NCI-H1436 (cell line): ENCODE measurements at places on chromosomes 5 and 9.

DNA sequence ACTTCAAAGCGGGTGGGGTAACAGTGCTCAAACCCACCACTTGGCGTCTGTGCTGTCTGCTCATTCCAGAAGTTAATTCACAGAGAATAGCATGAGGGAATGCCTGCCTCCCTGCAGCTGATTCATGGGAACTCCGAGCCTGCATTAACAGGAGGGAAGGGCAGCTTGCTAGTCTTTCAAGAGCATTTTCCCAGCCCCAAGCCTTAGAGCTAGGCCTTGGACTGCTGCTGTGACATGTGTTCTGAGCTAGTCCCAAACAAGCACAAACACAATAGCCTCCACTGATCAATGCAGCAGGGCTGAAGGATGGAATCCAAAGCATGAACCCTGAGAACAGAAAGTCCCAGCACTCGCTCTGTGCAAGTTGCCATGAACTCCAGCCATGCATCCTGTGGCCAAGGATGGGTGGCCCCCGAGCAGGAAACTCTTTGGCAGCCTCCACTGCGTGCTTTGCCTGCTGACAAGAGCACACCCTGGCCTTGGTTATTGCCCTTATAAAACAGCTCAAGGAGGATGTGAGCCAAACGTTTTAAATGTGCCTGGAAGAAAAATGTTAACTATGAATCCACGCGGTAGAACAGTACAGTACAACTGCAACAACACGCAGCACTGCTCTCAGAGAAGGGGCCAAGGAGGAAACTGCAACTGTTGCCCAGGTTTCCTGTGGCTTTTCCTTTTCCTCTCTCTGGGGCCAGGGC lies 653.1 kb upstream of the KLF4 start:
- DNase-seq, result no peak

GRCh38 chr5:35863159-35863558 lies 6.5 kb downstream of the IL7R start:
- no peak for DNase-seq

- DNase-seq, result no peak
Measured at GRCh38 chr5:107817951-107818350, 147.2 kb upstream of the EFNA5 start.

- DNase-seq, result no peak
Measured at GRCh38 chr5:77663090-77663863, 24.8 kb upstream of the OTP start.

DNA sequence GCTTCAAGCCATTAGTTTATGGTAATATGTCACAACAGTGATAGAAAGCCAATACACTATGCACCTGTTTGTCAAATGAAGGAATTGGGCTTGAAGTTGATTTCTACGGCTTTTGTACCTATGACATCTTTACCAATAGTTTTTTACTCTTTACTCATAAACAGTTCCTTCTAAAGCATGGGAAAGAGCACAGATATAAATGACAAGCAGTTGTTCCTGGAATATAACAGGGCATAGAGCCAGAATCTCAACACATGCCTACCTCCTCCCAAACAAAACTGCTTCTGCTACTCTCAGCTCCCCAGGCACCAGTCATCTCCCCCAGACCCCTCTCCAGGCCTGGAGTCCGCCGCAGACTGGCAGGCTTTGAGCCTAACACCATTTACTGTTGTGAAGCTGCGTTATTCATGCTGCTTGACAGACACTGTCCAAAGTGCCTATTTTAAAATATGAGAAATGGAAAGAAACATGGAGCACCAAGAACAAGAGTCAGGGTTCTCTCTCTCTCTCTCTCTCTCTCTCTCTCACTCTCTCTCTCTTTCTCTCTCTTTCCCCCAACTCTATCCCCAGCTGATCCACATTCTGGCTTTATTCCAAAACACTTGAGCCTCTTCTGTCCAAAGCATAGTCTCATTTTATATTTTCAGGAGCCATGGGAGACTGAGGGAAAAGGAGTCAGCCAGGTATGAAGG lies 111.6 kb downstream of the ADRB2 start:
- DNase-seq, result no peak

- no peak for DNase-seq
Measured at GRCh38 chr9:129421371-129421770, 199.5 kb downstream of the C9orf50 start.

- no peak for DNase-seq
Measured at GRCh38 chr5:35789732-35790456, 66.8 kb upstream of the IL7R start.

- no peak for DNase-seq
Measured at GRCh38 chr5:151880324-151880723, 44.3 kb downstream of the GLRA1 start.

GRCh38 chr5:134082264-134082992 lies 32.1 kb upstream of the TCF7 start:
- DNase-seq, result no peak

DNA sequence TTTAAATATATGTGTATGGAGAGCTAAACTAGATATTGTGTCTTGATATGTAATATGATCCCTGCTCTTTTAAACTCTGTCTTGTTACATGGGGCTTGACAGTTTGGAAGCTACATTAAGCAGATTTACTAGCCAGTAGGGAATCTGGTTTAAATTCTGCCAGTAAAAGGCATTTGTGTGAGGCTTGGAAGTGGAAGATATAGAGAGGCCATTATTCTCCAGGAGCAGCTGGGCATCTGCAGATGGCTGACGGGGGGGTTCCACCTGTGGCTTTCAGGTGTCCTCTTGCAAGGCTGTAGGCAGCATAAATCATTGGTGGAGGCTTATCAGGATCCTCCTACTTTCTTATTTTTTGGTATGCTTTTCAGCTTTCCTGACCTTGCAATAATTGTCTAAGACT lies 179.1 kb upstream of the FBXL7 start:
- DNase-seq, result no peak

GRCh38 chr9:36878986-36879982 lies 154.8 kb downstream of the PAX5 start:
- no peak for DNase-seq

- no peak for DNase-seq
Measured at GRCh38 chr5:177123789-177124485, 9.6 kb upstream of the NSD1 start.

DNA sequence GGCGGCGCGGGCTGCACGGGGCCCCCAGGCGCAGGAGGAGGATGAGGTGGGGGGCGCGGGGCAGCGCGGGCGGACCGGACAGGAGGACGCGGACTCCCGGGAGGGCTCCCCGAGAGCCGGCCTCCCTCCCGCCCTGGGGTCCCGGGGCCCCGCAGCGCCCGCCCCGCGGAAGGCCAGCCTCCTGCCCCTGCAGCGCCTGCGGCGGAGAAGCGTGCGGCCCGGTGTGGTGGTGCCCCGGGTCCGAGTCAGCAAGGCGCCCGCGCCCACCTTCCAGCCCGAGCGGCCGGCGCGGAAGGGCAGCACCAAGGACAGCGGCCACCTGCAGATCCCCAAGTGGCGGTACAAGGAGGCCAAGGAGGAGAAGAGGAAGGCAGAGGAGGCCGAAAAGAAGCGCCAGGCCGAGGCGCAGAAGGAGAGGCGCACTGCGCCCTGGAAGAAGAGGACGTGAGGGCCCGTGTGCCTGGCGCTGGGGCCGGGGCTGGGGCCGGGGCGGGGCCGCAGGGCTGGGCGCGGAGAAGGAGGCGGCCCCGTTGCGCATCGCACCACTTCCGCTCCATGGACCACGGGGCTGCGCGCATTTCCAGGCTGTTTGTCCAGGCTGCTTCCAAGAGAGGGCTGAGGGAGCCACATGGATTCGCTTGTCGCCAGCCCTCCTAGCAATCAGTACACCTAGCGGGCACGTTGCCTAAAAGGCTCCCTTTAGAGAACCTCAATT lies 86.0 kb downstream of the ANKRD33B start:
- no peak for DNase-seq
